Stimulated activated CD8-positive, alpha-beta memory T cell treated with anti-CD3 and anti-CD28 coated beads, Interleukin-12 subunit alpha, Interleukin-12 subunit beta, amount 100 ng/mL, for 4 hours (primary cell): ENCODE measurements at places on chromosomes 2 and 18.
A peak's percentile ranks its signal among the peaks of the same experiment; 100 is the strongest.

GRCh38 chr2:48397846-48398245 is 132.1 kb upstream of the STON1 start:
- no peak for DNase-seq

DNA sequence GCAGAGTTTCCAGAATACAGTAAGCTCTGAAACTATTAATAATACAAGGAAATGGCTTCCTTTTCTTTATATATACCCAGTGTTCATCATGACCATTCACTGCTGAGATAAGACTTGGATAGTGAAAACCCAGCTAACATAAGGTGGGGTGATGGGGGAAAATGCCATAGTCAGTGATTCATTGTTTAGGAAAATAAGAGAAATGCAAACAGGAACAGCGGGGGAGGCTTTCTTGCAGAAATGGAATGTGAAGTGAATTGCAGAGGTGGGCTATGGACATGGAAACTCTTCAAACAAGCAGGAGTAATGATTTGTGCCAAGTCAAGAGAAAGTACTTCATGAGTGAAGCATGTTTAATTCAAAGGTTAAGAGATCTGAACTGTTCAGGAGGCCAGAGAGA is 519.4 kb downstream of the TDRD15 start:
- no peak for DNase-seq

DNA sequence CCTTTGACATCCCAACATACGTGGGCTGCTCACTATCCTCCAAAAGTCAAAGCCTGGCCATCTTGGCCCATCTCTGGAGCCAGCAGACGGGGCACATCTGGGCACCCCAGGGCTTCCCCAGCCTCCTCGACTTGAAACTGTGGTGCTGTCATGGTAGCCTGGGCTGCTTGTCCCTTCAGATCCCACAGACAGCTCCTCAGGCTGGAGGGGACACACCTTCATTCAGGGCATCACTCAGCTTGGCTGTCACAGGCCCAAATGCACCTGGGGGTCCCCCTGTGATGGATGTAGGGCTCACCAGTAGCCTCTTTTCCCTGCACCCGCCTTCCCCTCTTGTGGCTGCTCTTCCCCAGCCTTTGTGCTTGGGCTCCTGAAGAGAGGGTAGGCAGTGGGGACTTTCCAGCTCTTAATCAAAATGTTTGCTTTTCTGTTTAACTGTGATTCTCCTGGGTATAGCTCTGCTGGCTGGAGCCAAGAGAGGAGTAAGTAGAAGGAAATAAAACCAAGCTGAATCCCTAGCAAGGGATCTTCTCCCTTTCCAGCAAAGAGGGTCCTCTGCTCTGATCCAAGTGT is 92.3 kb downstream of the GYPC start:
- no peak for DNase-seq

- DNase-seq = no peak
These were observed 40.6 kb downstream of the DHX57 start for GRCh38 chr2:38835015-38835601.

DNA sequence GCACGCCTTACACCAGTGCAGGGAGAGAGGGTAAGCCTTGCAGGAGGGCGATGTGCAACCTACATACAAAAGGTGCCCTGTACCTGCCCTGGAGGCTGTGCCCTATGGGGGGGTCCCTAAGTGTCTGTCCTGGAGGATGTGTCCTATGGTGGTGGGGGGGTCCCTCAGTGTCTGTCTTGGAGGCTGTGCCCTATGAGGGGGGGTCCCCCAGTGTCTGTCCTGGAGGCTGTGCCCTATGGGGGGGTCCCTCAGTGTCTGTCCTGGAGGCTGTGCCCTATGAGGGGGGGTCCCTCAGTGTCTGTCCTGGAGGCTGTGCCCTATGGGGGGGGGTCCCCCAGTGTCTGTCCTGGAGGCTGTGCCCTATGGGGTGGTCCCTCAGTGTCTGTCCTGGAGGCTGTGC is 216.6 kb downstream of the HDAC4 start:
- no peak for DNase-seq

DNA sequence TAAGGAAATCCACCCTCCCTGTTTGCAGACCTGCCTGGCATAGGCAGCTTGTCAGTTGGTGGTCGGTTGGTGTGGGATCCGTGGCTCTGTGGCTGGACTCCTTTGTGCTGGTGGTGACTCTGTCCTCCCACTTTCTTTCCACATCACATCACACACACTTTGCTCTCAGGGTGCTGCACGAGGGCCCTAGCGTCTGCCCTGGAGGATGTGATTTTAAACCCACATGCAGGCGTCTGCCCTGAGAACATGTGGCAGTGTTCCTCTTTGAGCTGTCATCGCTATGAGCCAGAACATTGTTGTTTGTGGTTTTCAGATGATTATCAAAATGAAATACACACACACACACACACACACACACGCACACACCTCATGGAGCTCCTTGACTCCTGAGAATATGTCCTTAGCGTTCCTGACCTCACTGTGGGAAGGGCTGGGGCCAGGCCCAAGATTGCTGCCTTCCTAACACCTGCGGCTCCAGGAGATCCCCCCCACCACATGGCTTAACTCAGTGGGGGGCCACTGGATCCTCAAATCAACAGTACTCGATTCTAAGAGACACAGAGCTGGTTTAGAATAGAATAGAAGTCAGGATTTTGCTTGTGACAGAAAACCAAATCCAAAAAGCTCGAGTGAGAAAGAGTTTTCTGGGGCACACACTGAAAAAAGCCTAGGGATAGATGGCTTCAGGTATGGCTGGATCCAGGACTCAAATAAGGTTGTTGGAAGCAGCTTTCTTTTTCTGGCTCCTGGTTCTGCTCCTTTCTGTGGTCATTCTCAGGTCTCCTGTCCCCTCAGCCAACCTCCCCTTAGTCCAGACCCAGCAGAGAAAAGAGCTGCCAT is 54.8 kb downstream of the RTP5 start:
- DNase-seq = no peak

- DNase-seq = no peak
These were observed 184.5 kb upstream of the MSH6 start for GRCh38 chr2:47598476-47598875.

- no peak for DNase-seq
These were observed 595.5 kb downstream of the FBXO15 start for GRCh38 chr18:73552171-73552570.

- DNase-seq = no peak
These were observed 74.3 kb upstream of the TNP1 start for GRCh38 chr2:216934151-216934550.

GRCh38 chr2:173027181-173028128 is 48.2 kb upstream of the MAP3K20 start:
- DNase-seq = peak; percentile 27

GRCh38 chr2:56012221-56012765 is 88.7 kb upstream of the EFEMP1 start:
- no peak for DNase-seq

DNA sequence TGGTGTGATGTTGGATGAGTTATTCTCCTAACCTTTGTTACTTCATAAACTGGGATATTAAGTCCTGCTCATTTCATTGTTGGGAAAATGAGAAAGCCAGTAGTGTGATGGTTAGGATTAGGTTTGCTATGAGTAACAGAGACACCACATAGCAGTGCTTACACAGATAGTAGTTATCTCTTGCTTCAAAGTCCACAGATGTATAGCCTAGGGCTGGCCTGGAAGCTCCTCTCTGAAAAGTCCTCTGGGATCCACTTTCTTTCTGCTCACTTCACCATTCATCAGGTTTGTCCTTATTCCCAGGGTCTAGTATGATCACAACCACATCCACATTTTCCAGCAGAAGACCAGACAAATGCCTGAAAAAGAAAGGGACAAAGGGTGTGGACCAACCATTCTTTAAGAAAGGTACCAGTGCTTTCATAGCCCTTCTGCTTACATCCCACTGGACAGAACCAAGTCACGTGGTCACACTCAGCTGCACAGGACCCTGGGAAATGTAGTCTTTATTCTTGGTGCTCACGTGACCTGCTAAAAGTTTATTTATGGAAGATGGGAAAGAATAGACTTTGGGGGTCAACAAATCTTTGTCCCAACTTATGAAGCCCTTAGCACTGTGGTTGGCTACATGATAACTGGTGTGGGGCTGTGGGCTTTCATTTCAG is 108.9 kb downstream of the INSIG2 start:
- DNase-seq = no peak

GRCh38 chr18:64403784-64404503 is 255.1 kb upstream of the LINC00305 start:
- no peak for DNase-seq

DNA sequence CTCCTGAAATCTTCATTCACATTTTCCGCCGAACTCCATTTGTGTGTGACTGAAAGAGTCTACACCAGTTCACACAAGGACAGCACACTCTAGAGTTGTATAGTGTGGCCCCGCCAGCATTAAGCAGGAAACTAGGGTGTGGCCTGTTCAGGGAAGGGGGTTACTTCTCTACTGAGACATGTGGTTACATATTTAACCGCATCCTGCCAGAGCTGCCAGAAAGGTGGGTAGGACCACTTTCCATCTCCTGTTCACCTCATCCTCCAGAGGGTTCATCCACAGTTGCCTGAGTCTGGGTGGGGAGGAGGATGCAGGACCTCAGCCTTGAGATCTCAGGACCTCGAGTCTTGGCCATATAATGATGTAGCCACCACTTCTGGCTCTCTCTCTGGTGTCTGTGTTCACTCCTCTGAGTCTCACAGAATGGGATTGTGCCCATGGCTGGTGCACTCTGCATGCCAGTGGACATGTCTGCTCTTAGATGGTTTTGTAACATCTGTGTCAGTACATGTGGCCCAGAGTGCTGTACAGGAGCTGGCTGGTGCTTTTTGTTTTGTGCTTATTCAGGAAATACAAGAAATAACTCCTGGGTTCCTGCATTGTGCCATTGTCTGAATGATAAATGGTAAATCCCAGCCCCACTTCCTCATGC is 7.7 kb upstream of the SP140L start:
- peak; percentile 23 for DNase-seq

DNA sequence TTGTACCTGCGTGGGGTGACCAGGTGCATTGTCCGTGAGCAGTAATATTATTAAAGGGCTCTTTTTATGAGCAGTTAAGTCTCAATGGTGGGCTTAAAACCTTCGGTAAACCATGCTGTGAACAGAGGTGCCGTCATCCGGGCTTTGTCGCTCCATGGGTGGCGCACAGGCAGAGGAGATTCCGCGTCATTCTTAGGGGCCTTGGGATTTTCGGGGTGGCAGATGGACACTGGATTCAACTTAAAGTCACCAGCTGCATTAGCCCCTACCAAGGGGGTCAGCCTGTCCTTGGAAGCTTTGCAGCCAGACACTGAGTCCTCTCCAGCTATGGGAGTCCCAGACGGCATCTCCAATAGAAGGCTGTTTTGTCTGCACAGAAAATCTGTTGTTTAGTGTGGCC is 107.7 kb downstream of the NFATC1 start:
- DNase-seq = no peak

DNA sequence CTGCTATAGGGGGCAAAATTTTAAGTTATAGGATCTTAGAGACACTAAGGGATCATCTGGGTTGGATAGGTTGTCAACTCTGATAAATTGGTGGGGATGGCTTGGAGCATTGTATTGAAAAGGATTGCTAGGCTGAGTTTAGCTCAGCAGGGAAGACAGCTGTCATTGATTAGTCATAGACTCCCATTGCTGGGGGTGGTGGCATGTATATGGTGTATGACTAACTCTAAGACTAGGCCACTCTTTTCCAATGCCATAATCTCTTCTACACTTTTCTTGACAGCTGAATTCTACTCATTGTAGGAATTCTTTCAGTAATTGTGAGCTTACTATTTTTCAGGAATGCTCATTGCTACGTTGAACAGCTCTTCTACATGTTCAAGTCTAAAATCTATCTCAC is 81.3 kb upstream of the PELI1 start:
- no peak for DNase-seq

DNA sequence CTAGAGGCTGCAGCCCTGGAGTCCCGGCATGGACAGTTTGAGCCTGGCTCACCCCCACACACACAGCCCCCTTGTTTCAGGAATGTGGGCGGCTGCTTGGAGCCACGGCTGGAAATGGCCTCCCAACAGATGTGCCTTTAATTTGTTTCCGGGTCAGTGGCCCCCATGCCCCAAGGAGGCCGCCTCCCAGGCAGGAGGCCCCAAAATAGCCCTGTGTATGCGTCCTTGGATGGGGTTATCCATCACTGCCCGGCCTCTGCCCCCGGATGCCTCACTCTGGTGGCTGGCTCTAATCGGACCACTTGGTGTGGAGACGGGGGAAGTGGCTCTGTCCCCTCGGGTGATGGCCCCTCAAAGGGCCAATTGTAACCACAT is 151.9 kb upstream of the MYCN start:
- DNase-seq = no peak

GRCh38 chr2:203997980-203998809 is 61.6 kb downstream of the ICOS start:
- no peak for DNase-seq

GRCh38 chr2:179521944-179522343 is 257.3 kb upstream of the SESTD1 start:
- DNase-seq = no peak

- DNase-seq = no peak
These were observed 529.7 kb downstream of the DSC3 start for GRCh38 chr18:30512872-30513271.

DNA sequence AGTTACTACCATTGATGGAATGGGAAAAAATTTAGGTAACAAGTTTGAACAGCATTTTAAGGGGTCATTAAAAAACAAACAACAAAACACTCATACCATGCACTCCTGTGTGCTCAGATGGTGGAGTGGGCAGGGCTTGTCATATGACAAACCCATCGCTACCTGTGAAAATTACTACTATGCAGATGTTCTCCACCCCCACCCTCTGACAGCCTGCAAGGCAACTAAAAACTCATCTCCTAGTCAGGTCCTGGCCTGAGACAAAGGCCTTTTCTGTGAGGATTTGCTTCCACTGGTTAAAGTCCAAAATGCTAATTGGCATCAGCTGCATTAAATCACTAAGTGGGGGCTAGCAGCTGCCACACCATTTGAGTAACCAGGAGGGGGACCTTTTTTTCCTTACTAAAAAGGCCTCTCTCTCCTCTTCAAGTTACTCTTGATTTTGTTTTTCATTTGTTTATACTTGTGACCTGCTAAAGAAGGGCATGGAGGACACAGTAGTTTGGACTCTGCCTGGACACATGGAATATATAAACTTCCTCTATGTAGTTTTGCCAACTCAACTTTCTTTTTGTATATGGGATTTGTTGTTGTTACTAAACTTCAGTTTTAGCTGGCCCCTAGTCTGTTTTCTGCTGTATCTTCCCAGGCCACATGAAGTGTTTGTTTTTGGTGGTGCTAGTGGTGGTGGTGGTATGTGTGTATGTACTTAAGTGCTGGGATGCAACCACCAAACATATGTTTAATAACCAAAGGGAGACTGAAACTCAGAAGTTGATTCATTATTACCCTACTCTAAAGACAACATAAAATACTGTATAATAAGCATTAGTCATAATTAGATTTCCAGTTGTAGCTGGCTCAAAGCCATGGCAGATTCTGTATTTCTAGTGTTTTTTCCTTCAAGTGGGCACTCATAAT is 121.3 kb downstream of the MAP4K4 start:
- DNase-seq = no peak

DNA sequence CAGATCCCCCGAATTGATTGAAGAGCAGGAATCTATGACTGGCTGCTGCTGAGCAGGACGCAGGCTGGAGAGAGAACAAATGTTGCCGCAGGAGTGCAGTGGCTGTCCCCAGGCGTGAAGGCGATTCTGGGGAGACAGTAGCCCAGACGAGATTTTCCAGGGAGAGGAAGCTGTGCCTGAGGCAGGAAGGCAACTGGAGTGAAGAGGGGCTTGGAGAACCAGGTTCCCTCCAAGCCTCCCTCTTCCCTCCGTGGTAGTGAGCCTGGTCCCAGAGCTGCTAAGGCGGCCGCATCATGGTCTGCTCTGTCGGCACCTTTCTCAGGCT is 1.3 kb upstream of the NPPC start:
- no peak for DNase-seq

GRCh38 chr2:83874712-83875430 is 584.2 kb downstream of the SUCLG1 start:
- no peak for DNase-seq
